Ascending aorta (tissue), 2 donors: ENCODE measurements at places on chromosomes 1 and 21. TPM values are rescaled to one million over a fixed set of nuclear protein-coding genes. Genes with fewer than 3 reads are reported as not detected.
A peak's percentile ranks its signal among the peaks of the same experiment; 100 is the strongest.

- H3K36me3 ChIP-seq = no peaks in the 10 kb centered on the region
- no peaks in the 10 kb centered on the region for H3K4me1 ChIP-seq
- no peak overlapping the region for H3K27ac ChIP-seq
- H3K4me3 ChIP-seq = no peak overlapping the region
- no peaks in the 10 kb centered on the region for H3K27me3 ChIP-seq
Measured at GRCh38 chr21:27321791-27322190, 354.9 kb upstream of the ADAMTS5 start.

GRCh38 chr1:36503733-36504132 is 21.0 kb upstream of the CSF3R start:
- no peaks in the 10 kb centered on the region for H3K4me1 ChIP-seq
- no peaks in the 10 kb centered on the region for H3K36me3 ChIP-seq
- H3K4me3 ChIP-seq = no peak overlapping the region
- no peak overlapping the region for H3K27ac ChIP-seq

DNA sequence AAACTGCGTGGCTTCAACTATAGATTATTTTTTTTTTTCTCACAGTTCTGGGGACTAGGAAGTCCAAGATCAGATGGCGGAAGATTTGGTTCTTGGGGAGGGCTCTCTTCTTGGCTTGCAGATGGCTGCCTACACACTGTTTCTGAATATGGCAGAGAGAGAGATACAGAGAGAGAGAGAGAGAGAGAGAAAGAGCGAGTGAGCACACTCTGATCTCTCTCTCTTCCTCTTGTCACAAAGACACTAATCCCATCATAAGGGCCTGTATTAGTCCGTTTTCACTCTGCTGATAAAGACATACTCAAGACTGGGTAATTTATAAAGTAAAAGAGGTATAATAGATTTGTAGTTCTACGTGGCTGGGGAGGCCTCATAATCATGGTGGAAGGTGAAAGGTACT is 79.5 kb downstream of the IGSF21 start:
- H3K27ac ChIP-seq = no peak overlapping the region
- no peak for DNase-seq
- H3K36me3 ChIP-seq = no peaks in the 10 kb centered on the region
- H3K4me1 ChIP-seq = no peaks in the 10 kb centered on the region

- no peak for DNase-seq
- H3K27me3 ChIP-seq = no peaks in the 10 kb centered on the region
- H3K4me1 ChIP-seq = no peaks in the 10 kb centered on the region
- H3K36me3 ChIP-seq = peaks cover 87% of the 10 kb centered on the region
Measured at GRCh38 chr1:117952386-117952785, 22.8 kb downstream of the WDR3 start.

GRCh38 chr1:91066538-91066937 is 44.7 kb upstream of the ZNF644 start:
- H3K4me3 ChIP-seq = no peak overlapping the region
- no peaks in the 10 kb centered on the region for H3K36me3 ChIP-seq
- H3K27me3 ChIP-seq = no peaks in the 10 kb centered on the region
- H3K27ac ChIP-seq = no peak overlapping the region

GRCh38 chr1:185291652-185292051 is 25.4 kb downstream of the IVNS1ABP start:
- no peaks in the 10 kb centered on the region for H3K27me3 ChIP-seq
- DNase-seq = no peak
- no peak overlapping the region for H3K4me3 ChIP-seq
- peaks cover 3% of the 10 kb centered on the region for H3K36me3 ChIP-seq
- no peaks in the 10 kb centered on the region for H3K4me1 ChIP-seq

GRCh38 chr1:154493276-154493675 is 8.7 kb upstream of the TDRD10 start:
- no peak overlapping the region for H3K27ac ChIP-seq
- H3K4me1 ChIP-seq = no peaks in the 10 kb centered on the region
- H3K27me3 ChIP-seq = peaks cover 2% of the 10 kb centered on the region
- DNase-seq = no peak
- H3K4me3 ChIP-seq = no peak overlapping the region

- no peaks in the 10 kb centered on the region for H3K36me3 ChIP-seq
- H3K4me3 ChIP-seq = no peak overlapping the region
- DNase-seq = no peak
- no peak overlapping the region for H3K27ac ChIP-seq
Measured at GRCh38 chr1:110750562-110750961, 75.8 kb upstream of the KCNA3 start.

- H3K27me3 ChIP-seq = no peaks in the 10 kb centered on the region
- DNase-seq = no peak
- H3K4me1 ChIP-seq = no peaks in the 10 kb centered on the region
Measured at GRCh38 chr1:210523830-210524229, 195.1 kb downstream of the HHAT start.

DNA sequence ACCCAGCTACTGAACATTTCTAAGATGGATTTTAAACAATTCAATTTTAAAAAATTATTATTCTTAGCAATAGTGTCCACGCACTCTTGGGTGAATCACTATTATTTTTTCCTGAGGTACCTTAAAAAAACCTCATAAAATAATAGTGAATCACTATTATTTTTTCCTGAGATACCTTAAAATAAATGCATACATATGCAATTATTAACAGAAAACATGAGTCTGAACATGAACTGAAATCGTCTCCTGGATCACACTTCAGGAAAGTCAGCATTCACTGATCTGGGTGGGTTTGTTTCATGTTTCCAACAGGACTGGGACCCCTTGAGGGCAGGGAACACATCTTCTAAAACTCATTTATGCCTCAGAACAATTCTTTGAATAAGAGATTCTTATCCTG is 63.1 kb upstream of the IFNLR1 start:
- no peak overlapping the region for H3K4me3 ChIP-seq
- no peak overlapping the region for H3K27ac ChIP-seq
- no peaks in the 10 kb centered on the region for H3K4me1 ChIP-seq
- DNase-seq = no peak

- peaks cover 5% of the 10 kb centered on the region for H3K4me1 ChIP-seq
- no peaks in the 10 kb centered on the region for H3K27me3 ChIP-seq
- H3K27ac ChIP-seq = no peak overlapping the region
- no peaks in the 10 kb centered on the region for H3K36me3 ChIP-seq
- no peak overlapping the region for H3K4me3 ChIP-seq
- DNase-seq = no peak
Measured at GRCh38 chr21:15005391-15005790, 59.4 kb downstream of the NRIP1 start.

- H3K27me3 ChIP-seq = no peaks in the 10 kb centered on the region
- no peaks in the 10 kb centered on the region for H3K36me3 ChIP-seq
- no peak for DNase-seq
- H3K27ac ChIP-seq = no peak overlapping the region
- no peaks in the 10 kb centered on the region for H3K4me1 ChIP-seq
- H3K4me3 ChIP-seq = no peak overlapping the region
Measured at GRCh38 chr1:242662886-242663285, 138.4 kb upstream of the PLD5 start.

DNA sequence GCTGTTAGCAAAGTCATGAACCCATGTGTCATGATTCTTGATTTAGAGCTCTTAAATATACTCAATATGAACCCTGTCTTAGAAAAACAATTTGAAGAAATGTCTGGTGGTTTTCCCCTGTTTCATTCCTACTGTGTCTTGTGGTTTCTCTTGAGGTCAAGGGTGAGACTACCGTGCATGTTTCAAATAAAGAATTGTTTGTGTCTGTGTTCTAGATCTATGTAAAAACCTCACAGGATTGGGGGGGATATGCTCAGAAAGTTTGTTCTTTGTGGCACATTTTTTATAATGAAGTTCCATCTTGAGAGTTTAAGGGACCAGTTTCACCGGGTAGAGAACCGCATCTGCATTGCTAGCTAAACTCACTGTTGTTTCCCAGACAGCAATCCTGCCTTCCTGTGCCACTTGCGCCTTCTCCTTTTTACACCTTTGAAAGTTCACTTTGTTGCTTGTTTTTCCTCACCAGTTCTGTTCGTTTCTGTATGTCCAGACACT is 30.9 kb upstream of the CACYBP start:
- peaks cover 3% of the 10 kb centered on the region for H3K4me1 ChIP-seq
- H3K27ac ChIP-seq = peak overlapping the region; percentile 57
- no peak for DNase-seq
- H3K4me3 ChIP-seq = no peak overlapping the region
- H3K36me3 ChIP-seq = no peaks in the 10 kb centered on the region
- no peaks in the 10 kb centered on the region for H3K27me3 ChIP-seq

- no peak overlapping the region for H3K4me3 ChIP-seq
- no peak for DNase-seq
- H3K4me1 ChIP-seq = no peaks in the 10 kb centered on the region
- H3K36me3 ChIP-seq = no peaks in the 10 kb centered on the region
Measured at GRCh38 chr1:230509281-230509977, 83.3 kb upstream of the PGBD5 start.

GRCh38 chr1:5485968-5486696 is 506.1 kb downstream of the NPHP4 start:
- no peaks in the 10 kb centered on the region for H3K4me1 ChIP-seq
- H3K27ac ChIP-seq = no peak overlapping the region
- no peak for DNase-seq

GRCh38 chr21:46005481-46005881 is 23.9 kb downstream of the COL6A1 start:
- no peaks in the 10 kb centered on the region for H3K27me3 ChIP-seq
- H3K4me3 ChIP-seq = no peak overlapping the region
- no peak for DNase-seq
- no peak overlapping the region for H3K27ac ChIP-seq

DNA sequence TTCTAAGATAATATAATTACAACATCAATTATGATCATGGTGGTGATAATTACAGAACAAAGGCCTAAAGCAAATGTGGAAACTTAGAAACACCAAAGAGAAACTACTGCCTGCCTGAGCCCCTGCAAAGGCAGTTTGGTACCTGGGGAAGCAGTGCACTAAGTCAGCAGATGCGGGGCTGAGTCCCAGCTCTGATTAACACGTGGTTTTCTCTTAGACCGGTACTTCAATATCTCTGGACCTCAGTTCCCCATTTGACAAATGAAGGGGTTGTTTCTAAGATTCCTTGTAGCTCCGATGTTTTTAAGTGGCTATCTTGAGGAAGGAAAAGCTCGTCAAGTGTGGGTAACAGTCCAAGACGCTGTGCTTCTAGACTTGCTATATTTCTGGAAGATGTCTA is 16.7 kb upstream of the PLEKHA6 start:
- no peaks in the 10 kb centered on the region for H3K27me3 ChIP-seq
- no peak for DNase-seq
- peaks cover 13% of the 10 kb centered on the region for H3K4me1 ChIP-seq
- no peak overlapping the region for H3K27ac ChIP-seq
- no peak overlapping the region for H3K4me3 ChIP-seq

GRCh38 chr21:38712071-38712470 is 93.7 kb upstream of the ETS2 start:
- no peak for DNase-seq
- no peak overlapping the region for H3K27ac ChIP-seq
- no peaks in the 10 kb centered on the region for H3K36me3 ChIP-seq
- H3K4me1 ChIP-seq = no peaks in the 10 kb centered on the region
- no peaks in the 10 kb centered on the region for H3K27me3 ChIP-seq

DNA sequence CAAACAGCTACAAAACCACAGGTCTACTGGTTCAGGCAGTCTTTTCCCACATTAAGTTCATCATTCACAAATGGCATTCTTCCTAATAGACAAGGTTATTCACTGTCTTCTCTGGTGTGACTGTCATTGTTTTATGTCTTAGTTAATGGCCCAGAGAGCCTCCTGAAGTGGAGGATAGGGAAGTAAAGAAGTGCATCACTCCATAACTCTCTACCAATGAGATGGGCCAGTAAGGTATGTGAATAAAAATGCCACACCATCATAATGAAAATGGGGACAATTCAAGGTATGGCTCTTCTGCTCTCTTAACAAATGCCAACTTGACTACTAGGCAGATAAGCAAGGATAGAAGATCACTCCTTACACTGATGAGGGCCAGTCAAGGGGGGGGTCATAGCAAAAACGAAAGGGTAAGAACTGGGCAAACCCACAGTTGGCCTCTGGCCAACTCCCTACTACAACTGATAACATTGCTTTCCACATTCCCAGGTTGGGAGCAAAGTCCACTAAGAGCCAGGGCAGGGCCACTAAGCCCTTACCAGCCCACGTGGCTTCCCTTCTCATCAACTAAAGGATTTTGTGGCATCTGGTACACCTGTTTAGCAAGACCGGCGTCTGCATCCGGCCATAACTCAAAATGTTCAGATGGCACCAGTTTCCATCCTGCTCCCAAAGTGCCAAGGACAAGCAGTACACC is 10.0 kb downstream of the PABPC4 start:
- no peak overlapping the region for H3K4me3 ChIP-seq
- no peak overlapping the region for H3K27ac ChIP-seq
- no peaks in the 10 kb centered on the region for H3K27me3 ChIP-seq
- H3K36me3 ChIP-seq = peaks cover 96% of the 10 kb centered on the region

DNA sequence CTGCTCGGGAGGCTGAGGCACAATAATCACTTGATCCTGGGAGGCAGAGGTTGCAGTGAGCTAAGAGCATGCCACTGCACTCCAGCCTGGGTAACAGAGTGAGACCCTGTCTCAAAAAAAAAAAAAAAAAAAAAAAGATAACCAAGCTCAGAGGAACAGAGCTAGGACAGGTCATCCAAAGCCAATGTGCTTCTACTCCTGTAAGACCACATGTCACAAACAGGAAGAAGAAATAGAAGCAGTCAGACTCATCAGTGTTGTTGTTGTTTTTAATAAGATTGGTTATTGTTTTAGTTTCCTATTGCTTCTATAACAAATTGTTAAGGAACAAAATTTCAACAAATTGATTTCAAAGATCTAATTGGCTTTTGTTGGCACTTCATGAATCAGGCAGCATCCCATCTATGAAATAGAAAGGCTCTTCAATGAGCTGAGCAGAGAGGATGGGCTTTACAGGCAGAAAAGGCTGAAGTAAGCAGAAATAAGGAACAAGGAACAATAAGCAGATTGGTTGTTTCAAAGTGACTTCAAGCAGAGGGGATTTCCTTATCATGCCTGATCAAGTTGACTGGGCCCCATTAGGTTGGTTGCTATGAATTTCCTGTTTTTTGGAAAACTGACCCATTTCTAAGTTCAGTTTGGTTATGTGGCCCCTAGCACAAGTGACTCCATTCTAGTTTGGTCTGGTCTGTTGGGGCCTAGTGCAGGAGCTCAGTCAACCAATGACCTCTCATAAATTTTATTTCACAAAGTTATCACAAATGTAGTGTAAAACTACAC is 6.0 kb upstream of the AKNAD1 start:
- H3K4me3 ChIP-seq = no peak overlapping the region
- no peak for DNase-seq
- H3K36me3 ChIP-seq = no peaks in the 10 kb centered on the region
- no peaks in the 10 kb centered on the region for H3K4me1 ChIP-seq
- no peaks in the 10 kb centered on the region for H3K27me3 ChIP-seq

Gene PYHIN1
- total RNA-seq = 2.8 TPM

Gene CYP4A11
- total RNA-seq = not detected

Gene CD1E
- not detected for total RNA-seq

Gene SPRR2E
- not detected for total RNA-seq

Gene KIF26B
- total RNA-seq = not detected

Gene HAO2
- not detected for total RNA-seq

Gene OR2G6
- not detected for total RNA-seq

Gene ZCCHC17
- total RNA-seq = 9.7 TPM

Gene OR2T11
- total RNA-seq = 2.8 TPM

Gene AKR7A2
- 53.7 TPM for total RNA-seq

Gene TMEM125
- total RNA-seq = not detected

Gene CCDC18
- 1.4 TPM for total RNA-seq

Gene TXNDC12
- total RNA-seq = 16.4 TPM

Gene B3GALT5
- not detected for total RNA-seq

Gene CHODL
- total RNA-seq = not detected

Gene CFHR1
- total RNA-seq = 16.0 TPM

Gene ZNF436
- 3.1 TPM for total RNA-seq

Gene RXRG
- total RNA-seq = not detected

Gene TIAM1
- 2.7 TPM for total RNA-seq

Gene S100A2
- total RNA-seq = not detected

Gene SYNJ1
- 12.1 TPM for total RNA-seq
